Adrenal gland (tissue), 19 donors: ENCODE measurements at places on chromosomes 3 and 15.

GRCh38 chr3:132661101-132661500, 972 bp downstream of the UBA5 start:
- no peak for DNase-seq

- no peak for DNase-seq
These were observed 141.3 kb downstream of the ADAM10 start for GRCh38 chr15:58608129-58608590.

DNA sequence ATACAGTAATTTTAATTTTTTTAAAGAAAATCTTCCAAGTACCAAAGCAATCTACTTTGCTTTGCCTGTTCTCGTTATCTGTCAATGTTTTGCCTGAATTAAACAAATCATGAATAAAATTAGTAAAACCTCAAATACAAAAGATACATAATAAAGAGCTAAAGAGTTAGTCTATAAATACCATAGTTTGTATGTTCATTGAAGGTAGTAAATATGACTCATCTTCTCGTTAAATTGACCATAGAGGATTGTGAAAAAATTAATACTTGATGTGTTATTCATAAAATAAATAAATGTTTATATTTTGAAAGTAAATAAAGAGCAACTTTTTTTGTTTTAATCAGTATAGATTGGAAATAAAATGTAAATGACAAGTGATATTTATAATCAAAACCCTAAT, 246.5 kb upstream of the PLSCR5 start:
- DNase-seq = no peak

- no peak for DNase-seq
These were observed 598.2 kb downstream of the NAALADL2 start for GRCh38 chr3:175457301-175457700.

GRCh38 chr15:96347181-96348111, 16.9 kb downstream of the NR2F2 start:
- DNase-seq = no peak

GRCh38 chr3:183159333-183159732, 3.2 kb downstream of the LAMP3 start:
- DNase-seq = no peak

DNA sequence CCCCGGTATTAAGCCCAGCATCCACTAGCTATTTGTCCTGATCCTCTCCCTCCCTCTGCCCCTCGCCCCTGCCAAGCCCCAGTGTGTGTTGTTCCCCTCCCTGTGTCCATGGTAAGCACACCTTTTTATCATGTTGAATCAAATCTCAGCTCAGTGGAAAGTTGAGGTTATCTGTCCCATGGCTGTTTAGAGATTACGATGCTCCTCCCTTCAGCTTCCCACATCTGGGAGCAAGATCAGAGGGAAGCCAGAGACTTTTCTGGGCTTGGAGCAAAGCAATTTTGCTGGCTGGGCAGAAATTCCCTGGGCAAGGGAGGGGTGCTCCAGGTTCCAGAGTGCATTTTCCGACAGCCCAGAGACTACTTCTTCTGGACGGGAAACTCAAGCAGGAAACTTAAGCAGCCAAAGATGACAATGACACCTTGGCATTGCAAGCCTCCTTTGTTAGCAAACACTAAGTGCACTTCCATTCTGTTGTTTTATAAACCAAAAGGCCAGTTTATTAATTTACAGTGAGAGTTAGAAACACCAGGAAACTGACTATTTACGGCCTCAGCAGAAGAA, 104.5 kb downstream of the MESD start:
- no peak for DNase-seq

DNA sequence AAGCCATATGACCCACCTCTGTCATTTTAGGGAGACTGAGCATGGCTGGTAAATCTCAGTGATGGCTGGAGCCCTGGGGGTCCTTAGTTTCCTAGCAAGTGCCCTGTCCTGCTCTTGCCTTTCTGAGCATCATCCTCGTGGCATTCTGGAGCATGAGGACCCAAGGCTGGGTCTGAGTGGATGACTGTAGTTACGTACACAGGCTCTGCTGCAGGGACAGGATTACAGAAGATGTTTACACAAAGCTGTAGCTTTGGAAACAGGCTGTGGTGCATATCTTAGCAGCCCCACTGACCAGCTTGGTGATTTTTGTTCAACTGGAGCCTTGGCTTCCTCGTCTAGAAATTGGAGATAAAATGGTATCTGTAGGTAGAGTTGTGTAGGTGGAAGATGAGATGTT, 272.9 kb upstream of the CTDSPL start:
- no peak for DNase-seq

DNA sequence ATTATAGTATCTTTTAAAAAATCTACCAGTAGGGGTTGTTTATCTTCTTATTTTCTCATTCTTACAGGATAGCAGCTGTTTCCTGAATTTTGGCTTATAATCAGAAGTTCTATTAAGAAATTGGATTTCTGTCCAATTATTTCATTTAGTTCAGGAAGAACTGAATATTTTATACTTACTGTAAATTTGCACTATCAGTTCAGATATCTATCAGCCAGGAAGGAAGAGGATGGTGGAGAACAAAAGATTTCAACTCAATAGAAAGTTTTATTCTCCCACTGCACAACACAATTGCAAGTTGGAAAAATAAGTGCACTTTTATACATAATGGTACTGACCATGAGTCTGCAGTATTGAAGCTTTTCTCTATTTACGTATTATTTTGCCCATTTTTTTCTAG, 400.9 kb downstream of the PLOD2 start:
- DNase-seq = no peak

DNA sequence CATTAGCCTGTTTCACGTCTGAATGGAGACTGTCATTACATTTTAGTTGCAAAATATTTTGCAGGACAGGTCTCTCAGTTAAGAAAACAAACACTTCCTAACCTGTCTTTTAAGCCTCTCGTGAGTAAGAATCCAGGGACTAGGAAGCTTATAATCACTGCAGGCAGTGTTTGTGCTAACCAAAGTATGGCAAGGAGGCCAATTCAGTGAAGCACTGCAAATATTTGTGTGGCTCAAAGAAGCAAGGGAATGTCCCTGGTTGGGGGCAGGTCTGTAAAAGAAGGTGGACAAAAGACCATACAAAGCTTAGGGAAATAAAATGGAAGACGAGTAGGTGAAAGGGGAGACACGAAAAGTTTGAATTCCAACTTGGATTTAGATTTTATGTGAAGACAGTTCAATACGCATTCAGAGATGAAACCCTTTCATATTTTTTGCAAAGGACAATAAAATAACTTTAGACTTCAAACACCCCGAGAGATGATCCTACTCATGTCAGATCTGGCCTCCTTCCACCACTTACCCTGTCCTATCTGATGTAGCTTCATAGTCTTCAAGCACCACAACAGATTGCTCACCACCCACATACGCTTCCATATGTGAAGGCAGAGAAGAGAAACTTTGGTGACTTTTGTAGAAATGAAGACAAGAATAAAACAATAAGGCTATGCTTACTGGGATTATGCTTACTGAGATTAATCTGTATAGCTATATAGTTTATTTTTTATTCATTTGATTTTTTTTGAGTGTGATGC, 240.9 kb downstream of the TUSC7 start:
- DNase-seq = no peak

DNA sequence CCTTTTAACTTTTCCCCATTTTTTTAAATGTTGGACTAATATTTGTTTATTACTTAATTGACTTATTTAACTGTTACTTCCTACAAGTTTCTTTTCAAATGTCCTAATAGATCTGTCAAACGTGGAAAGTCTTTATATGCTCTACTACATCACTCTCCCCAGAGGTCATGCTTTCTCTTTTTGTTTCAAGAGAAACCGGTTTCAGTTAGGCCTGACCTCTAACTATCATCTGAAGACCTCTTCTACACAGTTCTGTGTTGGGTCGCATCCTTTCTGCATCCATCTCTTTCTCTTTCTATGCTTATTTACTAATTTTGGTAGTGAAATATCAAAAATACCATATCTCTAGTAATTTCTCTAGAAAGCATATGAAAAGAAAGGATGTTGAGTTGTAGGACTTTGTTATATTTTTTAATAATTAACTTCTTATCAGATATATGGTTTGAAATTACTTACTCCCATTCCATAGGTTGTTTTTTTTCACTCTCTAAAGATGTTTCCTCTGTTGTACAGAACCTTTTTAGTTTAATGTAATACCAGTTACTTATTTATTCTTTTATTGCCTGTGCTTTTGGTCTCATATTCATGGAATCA, 781.2 kb upstream of the ARPP21 start:
- no peak for DNase-seq

GRCh38 chr15:45179221-45179985, 8.4 kb downstream of the SHF start:
- DNase-seq = no peak

- no peak for DNase-seq
These were observed 20.6 kb downstream of the GRM2 start for GRCh38 chr3:51727500-51727899.

- peak; percentile 28 for DNase-seq
These were observed 519.1 kb downstream of the FOXP1 start for GRCh38 chr3:71064291-71064955.

GRCh38 chr3:143951351-143951971, 20.2 kb upstream of the DIPK2A start:
- no peak for DNase-seq
